ENCODE measurements at places on chromosomes 2 and 18.

DNA sequence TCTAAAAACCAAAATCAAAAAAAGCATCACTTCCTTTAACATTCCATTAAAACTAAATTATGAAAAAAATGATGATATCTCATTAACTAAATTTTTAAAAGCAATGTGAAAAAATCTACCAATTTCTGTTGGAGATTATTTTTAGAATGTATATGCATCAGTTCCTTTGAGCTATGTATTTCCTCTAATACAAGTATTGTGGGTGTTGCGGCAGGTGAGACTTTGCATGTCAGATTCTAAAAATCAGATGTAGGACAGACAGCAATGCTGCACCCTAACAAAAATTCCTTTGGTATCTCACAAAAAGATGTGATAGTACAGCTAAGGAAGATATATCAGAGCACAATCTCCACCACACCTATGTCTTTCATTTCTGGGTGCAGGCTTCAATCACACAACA is 6.8 kb downstream of the MBD2 start:
- DNase-seq = no peak

DNA sequence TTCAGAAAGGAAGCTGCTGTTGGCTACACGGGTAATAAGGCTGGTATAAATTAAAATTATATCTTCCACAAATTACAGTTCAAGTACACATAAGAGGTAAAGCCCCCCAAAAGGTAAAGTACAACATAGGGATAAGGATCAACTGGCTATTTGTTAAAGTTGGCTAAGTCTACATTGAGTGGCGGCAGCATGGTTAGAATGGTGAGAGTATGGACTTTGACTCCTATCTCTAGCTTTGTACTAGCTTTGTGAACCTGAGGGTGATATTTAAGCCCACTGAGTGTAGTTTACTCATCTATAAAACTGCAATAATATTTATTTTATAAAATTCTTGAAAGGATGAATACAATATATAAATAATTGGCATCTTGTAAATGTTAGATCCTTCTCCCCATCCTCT is 542.8 kb downstream of the DSC3 start:
- DNase-seq = no peak

DNA sequence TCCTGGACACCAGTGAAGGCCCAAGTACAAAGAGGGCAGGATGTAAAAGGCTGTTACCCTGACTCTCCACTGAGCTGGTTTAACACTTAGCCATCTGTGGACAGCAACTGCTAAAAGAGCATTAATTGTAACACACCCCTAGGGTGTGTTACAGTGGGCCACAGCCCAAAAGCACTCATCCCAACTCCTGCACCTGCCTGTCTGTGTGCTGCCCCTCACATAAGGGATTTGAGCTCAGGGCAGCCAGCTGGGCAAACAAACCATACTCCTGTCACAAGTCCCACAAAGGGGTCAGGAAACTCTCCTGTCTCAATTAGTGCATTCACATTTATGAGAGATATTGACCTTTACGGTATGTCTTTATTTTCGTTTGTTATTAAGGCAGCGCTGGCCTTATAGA is 833.1 kb upstream of the NXPH2 start:
- DNase-seq = no peak

GRCh38 chr2:106833256-106833655 is 52.7 kb downstream of the ST6GAL2 start:
- DNase-seq = no peak

All from bronchial epithelial cell (primary cell).